Activated T-cell treated with anti-CD3 and anti-CD28 coated beads for 1 hour (primary cell): ENCODE measurements at places on chromosomes 13 and 19.

GRCh38 chr13:114161644-114162532 is 17.2 kb upstream of the CFAP97D2 start:
- DNase-seq, result no peak

DNA sequence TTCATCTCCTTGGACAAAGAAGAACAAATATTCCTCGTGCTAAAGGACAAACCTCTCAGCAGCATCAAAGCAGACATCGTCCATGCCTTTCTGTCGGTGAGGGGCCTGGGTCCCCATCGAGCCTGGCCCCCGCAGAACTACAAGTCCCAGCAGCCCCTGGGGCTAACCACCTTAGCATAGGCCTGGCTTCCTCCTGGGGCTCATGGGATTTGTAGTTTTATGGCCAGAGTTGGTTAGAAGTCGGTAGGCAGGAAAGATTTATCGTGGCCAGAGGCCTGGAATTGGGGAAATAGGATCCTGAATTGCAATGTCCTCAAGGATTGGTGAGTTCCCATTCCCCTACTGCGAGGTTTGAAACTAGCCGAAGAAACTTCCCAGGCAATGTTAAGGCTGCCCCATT is 19.6 kb downstream of the TMEM150B start:
- DNase-seq, result peak; percentile 35

- no peak for DNase-seq
These were observed 47.0 kb upstream of the RAP2A start for GRCh38 chr13:97386801-97387484.

GRCh38 chr19:6997679-6998445 is 23.4 kb downstream of the MBD3L2B start:
- DNase-seq, result no peak

GRCh38 chr13:34719060-34719875 is 222.8 kb upstream of the NBEA start:
- DNase-seq, result no peak

GRCh38 chr13:87123987-87124784 is 547.0 kb upstream of the SLITRK5 start:
- DNase-seq, result no peak

- DNase-seq, result no peak
These were observed 57.9 kb downstream of the ELF1 start for GRCh38 chr13:40961214-40961613.

DNA sequence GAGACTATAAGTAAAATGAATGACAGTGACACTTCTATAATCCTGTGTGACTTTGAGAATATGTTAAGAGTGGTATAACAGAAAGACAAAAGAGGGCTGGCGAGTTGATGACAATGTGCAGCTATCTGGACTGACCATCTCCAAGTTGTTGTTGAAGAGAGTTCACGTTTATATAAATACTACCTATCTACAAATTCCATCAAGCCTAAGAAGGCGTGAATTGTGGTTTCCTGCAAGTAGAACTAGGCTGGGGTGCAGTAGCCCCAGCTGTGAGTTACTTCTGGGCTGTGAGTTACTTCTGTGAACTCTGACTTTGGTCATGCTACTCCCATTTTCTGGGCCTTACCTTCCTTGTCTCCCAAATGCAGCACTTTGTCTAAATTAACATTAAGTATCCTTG is 561.0 kb downstream of the TBC1D4 start:
- DNase-seq, result no peak

DNA sequence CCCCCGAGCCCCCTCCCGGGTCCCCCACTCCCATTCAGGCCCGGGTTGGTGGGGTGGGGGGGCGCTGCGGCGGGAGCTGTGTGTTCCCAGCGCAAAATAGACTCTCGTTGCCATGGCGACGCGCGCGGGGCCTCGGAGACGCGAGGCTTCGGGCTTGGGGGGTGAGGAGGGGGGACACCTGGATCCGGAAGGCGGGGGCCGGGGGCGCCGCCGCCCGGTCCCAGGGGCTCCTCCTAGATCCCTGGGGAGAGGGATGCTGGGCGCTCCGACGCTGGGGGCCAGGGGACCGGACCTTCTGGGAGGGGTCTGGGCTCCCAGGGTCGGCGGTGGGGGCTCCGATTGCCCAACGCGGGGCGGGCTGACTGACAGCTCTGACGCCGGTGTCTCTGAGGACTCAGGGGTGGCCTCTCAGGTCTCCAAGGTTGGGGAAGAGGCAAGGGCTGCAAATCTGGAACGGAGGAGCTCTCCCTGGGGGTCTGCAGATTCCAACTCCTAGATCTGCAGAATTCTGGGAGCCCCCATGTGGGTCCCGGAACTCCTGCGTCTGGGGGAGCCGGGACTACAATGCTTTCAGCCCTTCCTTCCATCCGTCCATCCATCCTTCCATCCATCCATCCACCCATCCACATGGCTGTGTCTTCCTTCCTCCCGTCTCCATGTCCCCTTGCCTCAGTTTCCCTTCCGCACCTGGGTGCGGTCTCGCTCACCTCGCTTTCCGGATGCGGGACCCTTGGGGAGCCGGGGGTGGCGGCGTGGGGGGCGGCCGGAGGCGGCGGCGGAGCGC is 9.1 kb upstream of the SHISA7 start:
- DNase-seq, result no peak

DNA sequence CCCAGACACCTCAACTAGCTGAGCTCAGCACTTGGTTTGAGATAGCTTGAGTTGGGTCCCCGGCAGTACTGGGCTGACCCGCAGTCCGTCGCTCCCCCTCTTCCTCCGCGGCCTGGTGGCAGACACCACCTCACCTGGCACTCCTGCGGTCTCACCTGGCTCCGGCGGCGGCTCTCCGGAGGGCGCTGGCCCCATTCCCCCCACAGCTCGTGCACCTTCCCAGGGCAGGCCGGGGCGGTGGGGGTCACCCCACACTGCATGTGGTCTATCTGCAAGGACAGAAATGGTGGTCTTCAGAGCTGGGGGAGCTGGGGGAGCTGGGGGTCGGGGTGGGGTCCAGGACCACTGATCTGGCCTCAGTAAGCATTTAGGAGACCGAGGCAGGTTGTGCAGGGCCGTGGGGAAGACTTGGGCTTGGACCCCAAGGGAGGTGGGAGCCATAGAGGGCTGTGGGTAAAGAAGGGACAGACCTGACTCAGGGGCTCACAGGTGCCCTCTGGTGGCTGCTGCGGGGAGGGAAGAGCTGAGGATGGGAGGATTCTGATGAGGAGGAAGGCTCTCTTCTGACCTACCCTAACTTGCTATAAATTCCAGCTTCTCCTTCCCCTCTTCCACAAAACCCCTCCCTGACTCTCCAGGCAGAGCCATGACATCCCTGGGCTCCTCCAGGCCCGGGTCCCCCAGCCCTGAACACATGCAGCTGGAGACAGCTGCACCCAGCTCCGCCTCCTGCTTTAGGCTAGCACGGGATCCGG is 6.7 kb upstream of the PLIN4 start:
- peak; percentile 64 for DNase-seq

DNA sequence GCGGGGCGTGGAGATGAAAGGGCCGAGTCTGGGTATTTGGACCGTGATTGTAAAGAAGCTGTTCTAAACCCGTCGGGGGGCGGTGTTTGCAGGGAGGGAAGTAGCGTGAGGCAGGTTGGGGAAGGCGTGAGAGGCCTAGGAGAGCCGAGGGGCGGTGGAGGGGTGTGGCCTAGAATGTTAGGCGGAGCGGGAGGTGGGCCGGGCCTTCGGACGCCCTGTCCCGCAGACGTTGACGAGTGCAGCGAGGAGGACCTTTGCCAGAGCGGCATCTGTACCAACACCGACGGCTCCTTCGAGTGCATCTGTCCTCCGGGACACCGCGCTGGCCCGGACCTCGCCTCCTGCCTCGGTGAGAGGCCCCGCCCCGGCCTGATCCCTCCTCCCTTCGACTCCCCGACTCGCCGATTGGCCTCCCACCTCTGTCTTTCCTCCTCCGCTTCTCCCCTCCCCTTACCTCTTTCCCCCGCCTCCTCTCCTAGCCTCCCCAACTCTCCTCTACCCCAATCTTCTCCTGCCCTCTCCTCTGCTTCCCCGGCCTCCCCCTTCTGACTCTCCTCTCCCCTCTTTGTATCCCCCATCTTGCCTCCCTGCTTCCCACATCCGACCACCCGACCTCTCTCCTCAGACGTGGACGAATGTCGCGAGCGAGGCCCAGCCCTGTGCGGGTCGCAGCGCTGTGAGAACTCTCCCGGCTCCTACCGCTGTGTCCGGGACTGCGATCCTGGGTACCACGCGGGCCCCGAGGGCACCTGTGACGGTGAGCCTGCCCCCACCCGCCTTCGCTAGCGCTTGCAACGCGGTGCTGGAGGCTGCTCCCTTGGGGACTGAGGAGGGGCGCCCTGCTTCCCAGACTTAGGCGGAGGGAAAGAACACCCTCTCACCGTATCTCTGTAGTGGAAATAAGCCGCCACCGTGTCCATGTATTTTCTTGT is 12.8 kb downstream of the LTBP4 start:
- peak; percentile 80 for DNase-seq

DNA sequence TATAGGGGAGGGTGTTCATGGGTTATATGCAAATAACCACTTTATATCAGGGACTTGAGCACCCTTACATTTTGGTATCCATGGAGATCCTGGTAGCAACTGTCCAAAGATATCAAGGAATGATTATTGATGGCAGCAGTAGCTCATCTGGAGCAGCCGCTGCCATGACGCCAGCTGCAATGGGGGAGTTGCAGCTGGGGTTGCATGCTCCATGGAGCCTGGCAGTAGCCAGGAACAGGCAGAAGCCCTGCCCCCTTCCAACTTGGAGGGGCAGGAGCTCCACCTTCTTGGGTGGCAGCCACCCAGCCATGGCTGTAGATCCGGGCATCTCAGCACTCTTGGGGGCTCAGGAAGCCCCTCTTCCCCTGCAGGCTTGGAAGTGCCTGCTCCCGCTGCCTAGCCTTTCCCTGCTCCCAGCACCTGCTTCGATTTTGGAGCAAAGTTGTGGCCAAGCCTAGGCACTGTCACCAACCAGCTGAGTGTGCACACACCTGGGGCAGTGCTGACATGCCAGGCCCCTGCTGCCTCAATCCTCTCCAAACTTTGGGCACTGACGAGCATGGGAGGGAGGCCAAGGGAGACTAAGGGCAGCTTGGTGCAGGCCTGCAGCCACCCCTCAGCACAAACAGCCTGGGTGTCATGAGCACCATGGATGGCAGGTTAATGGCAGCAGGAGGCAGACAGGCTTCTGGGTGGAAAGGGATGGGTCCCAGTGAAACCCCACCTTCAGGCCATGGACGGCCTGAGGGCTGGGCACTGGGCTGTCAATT is 235.6 kb upstream of the CSNK1A1L start:
- no peak for DNase-seq
